ENCODE measurements at places on chromosomes 5 and 9.

DNA sequence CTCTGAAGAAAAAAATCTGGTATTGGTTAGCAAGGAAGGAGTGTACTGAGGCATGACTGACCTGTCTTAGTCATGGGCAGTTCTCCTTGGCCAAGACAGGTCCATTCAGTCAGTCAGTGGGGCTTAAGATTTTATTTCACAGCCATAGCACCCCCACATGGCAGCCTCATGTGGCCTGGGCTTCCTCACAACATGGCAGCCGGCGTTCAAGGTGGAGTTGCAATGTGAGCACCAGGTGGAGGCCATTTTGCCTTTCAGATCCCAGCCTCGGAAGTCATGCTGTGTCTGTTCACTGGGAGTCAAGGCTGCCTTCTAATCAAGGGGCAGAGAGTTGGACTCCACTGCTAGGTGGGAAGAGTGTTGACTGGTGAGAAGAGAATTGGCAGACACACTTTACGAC is 10.3 kb upstream of the CARD19 start:
- DNase-seq, result no peak

GRCh38 chr5:68662804-68663307 is 431.0 kb upstream of the SLC30A5 start:
- no peak for DNase-seq

DNA sequence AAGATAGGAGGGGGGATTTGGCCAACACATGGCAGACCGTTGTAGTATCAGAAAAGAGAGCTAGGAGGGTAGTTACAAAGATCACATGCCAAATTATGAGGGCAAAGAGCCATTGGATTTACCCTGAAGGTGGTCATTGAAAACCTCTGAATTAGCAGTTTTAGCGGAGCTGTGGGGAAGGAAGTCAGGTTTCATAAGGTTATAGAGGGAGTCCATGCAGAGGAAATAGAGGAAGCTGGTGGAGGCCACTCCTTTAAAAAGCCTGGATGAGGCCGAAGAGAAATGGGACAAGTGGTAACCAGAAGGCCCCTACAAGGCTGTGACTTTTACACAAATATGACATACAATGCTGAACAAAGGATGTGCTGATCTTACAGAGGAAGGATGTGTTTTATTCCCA is 13.2 kb downstream of the DOCK8 start:
- no peak for DNase-seq

DNA sequence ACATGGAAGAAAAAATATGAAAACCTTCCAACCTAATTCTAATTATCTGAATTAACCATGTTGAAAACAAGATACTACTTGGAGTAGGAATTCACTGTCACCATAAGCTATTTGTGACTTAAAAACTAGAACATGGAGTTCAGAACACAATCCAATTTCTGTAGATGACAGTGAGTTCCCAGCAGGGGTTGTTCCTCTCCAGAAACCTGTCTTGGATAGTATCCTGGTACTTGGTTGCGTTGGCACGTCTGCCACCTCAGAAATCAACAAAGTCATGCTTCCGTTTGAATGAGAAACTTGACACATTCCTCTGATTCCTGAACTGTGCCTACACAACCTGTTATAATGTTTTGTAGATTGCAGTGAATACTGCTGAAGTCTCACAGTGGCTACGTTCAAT is 789.9 kb upstream of the DMAC1 start:
- no peak for DNase-seq

GRCh38 chr9:88696501-88696900 is 161.5 kb downstream of the NXNL2 start:
- no peak for DNase-seq

GRCh38 chr5:135186662-135187522 is 152.9 kb upstream of the PITX1 start:
- DNase-seq, result no peak

DNA sequence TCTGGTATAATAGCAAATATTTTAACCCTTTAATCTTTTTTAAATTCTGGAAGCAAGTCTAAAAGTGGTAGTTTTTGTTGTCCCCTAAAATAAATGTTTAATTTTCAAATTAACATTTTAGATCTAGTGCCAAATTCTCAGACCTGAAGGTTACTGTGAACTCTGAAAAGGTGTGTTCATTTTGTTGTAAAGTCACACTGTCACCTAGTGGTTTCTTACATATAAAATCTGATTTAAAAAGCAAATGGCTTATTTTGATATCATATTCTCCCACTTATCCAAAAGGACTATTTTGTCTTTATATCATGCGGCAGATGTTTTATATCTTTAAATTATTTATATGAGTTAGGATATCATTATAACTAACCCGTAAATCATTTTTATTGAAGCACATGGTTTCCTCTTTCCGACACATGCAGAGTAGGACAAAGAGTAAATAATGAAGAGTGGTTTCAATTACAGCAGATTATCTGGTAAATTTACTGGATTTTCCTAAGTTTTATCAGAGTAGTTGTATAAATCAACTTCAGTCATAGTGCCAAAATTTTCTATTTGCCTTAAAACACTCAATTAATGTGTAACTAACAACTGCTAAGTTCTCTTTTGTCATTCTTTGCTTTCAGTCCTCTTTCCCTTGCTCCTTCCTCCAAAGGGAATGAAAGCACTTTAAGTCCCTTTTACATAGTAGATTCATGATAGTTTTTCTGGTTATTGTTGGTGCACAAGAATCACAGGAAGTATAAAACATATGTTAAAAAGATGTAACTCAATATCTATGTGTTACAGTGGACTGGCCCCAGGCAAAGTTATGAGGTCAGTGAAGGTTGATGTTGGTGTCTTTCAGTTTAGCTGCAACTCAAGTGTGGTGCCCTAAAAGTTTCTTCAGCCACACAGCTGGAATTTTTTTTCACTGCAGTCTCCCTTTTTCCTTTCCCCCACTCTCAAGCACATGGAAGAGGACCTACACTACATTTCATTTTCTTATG is 189.6 kb downstream of the COX7C start:
- DNase-seq, result no peak

- DNase-seq, result no peak
Observed at GRCh38 chr9:125405938-125406809, 144.5 kb downstream of the GAPVD1 start.

GRCh38 chr5:135840959-135841358 is 6.5 kb downstream of the SLC25A48 start:
- DNase-seq, result no peak

DNA sequence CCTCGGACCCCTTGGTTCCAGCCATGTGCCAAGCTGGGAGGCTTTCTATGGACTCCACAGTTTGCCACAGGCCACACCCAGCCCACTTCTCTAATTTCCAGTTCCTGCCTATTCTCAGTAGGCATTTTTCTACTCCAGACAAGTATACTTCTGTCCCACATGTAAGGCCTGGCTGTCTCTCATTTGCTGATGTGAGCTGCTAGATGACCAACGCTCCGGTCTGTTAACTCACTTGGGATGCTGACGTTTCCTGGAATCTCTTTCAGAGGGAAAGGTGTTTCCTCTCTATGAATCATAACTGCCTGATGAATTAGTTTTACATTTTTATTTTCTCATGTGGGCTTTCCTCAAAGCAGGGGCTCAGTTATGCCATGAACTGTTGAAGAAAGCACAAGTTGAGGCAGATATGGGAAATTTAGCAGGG is 36.3 kb downstream of the ERGIC1 start:
- DNase-seq, result no peak

DNA sequence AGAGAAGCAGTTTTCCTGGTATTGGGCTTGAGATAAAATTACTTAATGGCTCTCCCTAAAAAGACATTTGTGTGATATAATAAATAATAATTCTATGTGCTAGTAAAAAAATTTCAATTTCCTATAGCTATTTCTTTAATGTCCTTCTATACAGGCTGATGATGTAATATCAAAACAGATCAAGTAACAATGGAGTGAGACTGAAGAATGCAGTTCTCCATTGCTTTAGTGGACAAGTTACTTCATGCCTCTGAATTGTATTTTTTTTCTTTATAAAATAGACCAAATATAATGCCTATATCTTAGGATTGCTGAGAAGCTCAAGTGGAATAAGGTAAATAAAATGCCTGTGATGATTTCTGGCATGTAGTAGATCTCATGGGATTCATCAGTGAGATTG is 35.6 kb upstream of the NEURL1B start:
- no peak for DNase-seq

DNA sequence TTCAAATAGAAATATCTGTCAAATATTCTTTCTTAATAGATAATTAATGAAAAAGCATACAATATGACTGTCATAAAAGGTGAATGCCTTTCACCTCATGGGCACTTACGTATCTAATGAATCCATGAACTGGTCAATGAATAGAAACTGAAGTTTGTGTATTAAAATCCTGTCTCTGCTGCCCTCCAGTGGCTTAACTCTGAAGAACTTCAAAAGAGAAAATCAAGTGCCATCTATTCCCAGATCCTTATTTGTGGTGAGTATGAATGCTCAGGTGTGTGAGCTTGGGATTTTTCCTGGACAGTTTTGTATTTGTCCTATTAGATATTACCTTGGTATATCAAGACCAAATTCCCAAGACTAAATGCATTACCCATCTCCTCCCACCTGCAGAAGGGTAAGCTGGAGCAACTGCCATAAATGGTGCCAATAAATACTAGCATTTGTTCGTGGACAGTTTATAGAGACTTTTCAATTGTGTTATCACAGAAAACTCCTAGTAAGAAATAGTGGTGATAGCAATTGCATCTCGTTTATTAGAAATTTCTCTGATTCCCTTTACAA is 44.0 kb upstream of the SVEP1 start:
- peak; percentile 48 for DNase-seq

GRCh38 chr5:127320032-127320965 is 29.7 kb downstream of the MEGF10 start:
- DNase-seq, result no peak

DNA sequence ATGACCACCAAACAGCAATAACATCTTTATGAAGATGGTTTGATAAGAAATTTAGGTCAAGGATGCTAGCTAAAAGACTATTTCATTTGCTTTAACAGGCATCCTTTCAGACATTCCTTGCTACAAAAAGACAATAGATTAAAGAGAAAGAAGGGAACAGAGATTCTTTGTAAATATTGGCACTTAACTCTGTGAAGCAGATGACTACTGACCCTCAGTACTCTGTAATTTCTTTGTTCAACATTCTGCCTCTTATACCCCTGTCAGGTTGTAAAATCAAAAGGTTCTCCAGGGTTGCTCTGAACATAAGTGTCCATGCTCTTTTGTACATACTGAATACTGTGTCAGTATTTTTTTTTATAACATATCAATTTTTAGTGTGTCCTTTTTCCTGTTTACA is 610.6 kb upstream of the GRAMD2B start:
- DNase-seq, result no peak

GRCh38 chr5:228886-229285 is 10.8 kb downstream of the SDHA start:
- DNase-seq, result no peak

- DNase-seq, result no peak
Observed at GRCh38 chr5:52961274-52961681, 27.9 kb upstream of the ITGA2 start.

DNA sequence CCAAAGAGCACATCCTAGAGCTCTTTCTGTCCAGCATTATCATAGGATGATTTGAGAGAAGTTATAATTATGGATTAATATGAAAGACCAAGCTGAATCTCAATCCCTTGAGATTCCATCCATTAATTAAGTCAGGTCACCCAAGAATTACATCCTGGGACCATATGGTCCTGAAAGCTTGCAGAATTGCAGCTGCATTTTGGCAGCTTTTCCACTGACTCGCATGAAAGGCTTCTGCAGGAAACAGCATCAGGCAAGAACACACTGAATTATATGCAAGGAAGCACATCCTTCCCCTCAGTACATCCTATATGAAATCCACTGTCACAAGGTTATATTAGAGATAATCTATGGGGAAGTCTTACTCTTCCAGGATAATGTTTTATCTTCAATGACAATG is 109.1 kb upstream of the CTNND2 start:
- no peak for DNase-seq

DNA sequence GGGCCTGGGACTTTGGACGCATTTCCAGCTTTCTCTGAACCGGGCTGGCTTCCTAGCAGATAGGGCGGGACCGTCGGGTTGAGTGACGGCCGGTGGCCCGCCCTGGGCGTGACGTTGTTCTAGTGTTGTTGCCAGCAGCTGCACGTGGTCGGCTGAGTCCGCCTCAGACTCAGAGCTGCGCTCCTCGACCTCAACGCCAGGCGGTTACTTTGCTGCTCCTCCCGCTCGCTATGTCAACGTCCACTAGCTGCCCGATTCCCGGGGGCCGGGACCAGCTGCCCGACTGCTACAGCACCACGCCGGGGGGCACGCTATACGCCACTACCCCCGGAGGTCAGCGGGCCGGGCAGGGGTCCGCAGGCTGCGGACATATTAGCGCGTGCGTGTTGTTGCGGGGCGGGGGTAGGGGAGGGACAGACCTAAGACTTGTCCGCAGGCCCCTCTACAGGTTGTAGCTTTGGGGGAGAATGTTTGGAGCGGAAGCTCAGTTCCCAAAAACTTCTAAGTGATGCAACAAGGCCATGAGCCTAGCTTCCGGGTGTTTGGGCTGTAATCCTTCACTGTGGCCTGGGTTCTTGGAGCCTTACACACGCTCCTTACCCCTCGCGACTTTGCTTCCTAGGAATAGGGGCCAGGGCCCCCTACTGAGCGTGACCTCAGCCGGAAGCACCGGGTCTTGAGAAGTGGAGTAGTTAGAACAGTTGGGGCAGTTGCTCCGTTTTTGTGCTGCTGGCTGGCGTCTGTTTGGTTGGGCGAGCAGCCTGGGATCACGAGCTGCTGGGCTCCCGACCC is at the start of gene EIF4EBP3:
Gene EIF4EBP3 (plus strand): TSS at position 155 of the 792 bp plus-strand sequence. CDS start 76 bp downstream, at position 231.
- DNase-seq, result peak; percentile 93

DNA sequence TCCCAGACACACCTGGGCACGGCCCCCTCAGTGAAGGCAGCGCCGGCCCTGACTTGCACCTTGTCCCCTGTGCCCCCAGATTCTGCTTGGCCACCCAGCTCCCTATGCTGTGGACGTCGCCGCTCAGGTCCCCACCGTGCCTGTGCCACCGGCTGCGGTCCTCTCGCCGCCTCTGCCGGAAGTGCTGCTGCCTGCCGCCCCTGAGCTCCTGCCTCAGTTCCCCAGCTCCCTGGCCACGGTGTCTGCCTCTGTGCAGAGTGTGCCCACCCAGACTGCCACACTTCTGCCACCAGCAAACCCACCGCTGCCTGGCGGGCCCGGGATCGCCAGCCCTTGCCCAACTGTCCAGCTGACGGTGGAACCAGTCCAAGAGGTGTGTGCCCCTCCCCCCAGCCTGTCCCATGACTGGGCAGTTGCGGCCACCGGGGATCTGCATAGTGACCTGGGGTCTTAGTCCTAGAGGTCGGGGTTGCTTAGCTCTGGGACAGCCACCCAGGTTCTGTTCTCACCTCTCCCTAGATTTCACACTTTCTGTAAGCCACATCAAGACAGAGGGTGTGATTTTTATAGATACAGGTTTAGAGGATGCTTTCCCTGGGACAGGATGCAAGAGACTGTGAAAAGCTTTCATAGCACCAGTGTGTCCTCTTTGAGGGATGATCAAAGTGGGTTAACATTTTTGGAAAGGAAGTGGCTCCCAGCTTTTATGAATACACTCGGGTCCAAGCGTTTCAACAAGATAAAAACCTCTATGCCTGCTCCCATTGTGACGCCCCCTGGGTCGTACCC is 78.0 kb downstream of the WNK2 start:
- no peak for DNase-seq

Data from nephron progenitor cell (in vitro differentiated cells).